ENCODE measurements at places on chromosomes 2 and 18. TPM values are rescaled to one million over a fixed set of nuclear protein-coding genes. Genes with fewer than 3 reads are reported as not detected.
A peak's percentile ranks its signal among the peaks of the same experiment; 100 is the strongest.

DNA sequence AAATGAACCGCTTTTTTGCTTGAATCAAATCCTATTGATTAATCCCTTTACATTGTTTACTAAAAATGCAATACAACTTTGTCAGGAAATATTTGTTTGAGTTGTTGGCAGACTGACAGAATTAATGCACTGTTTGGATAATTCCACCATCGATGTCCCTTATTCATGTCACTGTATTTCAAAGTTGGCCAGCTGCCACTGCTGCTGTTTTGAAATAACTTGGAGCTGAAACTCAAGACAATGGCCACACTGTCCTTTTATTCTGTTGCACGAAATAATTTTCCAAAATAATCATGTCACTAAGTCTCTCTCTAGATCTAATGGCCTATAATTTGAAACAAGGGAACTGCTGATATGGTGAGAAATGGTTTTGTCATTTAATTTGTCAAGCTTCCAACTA, 55.2 kb upstream of the PAX3 start:
- DNase-seq, result no peak

- no peak for DNase-seq
These were observed 76.9 kb downstream of the NRXN1 start for GRCh38 chr2:50955081-50955480.

- DNase-seq, result peak; percentile 75
These were observed 205.1 kb upstream of the SRD5A2 start for GRCh38 chr2:31785876-31786275.

GRCh38 chr2:46073540-46074046, 223.6 kb upstream of the EPAS1 start:
- DNase-seq, result peak; percentile 94

- no peak for DNase-seq
These were observed 32.6 kb upstream of the RAPH1 start for GRCh38 chr2:203567691-203568090.

DNA sequence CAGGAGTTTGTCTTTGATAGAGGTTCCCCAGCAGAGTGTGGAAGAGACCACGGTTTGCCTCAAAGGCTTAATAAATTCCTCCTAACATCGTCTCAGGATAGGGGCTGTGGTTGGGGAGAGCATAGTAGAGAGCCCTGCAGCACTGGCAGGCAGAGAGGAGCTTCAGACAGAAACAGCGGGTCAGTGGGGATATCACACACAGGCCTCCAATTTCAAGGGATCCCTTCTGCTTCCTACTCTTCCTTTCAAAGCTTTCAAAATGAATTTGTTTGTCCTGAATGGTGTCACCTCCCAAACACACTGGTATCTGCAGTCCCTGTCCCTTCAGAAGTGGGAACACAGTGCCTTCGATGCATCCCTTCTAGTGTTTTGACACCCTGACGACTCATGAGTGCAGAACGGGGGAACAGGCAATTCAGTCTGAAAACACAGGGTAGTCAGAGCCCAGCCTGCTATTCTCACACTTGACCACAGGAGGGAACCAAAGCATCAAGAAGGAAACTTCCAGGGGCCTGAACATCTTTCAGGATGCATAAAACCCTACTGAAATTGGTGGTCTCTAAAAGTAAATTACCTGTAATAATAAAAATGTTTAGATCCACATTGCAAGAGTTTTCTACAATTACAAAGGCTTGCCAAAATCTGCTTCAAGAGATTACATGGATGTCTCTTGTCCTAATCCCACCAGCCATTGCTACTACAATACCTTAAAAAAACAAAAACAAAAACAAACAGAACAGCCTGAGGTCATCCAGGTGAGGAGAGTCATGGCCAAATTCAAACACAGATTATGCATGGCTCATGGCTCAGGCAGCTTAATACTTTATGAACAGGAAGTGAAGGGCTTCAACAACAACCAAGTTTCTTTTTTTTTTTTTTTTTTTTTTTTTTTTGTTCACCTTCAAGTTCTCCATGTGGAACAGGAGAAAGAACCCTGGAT, 49.8 kb downstream of the SLC14A2 start:
- DNase-seq, result peak; percentile 27

DNA sequence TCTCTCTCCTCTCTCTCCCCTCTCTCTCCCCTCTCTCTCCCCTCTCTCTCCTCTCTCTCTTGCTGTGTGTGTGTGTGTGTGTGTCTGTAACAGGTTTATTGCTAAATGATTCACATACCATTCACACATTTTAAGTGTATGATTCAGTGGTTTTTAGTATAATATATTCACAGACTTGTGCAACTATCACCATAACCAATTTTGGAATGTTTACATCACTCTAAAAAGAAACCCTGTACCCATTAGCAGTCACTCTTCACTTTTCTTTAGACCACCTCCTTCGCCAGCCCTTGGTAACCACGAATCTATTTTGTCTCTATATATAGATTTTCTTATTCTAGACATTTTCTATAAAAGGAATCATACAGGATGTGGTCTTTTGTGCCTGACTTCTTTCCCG, 11.4 kb downstream of the THNSL2 start:
- DNase-seq, result no peak

GRCh38 chr2:135149251-135149650, 97.2 kb downstream of the RAB3GAP1 start:
- DNase-seq, result no peak

DNA sequence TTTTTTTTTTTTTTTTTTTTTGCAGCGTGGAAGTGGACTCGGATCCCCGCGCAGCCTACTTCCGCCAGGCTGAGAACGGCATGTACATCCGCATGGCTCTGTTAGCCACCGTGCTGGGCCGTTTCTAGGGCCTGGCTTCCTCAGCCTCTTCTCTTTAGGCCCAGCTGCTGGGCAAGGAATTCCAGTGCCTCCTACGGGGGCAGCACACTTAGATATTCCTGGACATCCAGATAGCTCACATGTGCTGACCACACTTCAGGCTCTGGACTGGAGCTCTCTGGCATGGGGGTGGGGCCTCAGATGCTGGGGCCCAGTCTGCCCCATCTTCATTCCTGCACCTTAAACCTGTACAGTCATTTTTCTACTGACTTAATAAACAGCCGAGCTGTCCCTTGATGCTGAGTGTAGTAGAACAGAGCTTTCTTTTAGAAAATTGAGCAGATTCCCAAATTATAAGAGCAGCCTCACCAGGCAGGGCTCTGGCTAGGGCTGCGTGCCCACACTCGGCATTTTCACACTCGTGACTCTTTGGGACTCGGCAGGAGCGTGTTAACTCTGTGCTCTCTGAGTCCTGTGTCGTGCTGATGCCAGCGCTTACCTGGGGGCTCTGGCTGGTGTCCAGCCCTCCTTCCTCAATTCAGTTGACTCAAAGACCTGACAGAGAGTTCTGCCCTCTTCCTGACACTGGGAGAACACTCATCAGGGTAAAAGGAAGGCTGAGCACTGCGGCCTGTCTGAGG, 19.3 kb downstream of the SLC30A3 start:
- DNase-seq, result no peak

DNA sequence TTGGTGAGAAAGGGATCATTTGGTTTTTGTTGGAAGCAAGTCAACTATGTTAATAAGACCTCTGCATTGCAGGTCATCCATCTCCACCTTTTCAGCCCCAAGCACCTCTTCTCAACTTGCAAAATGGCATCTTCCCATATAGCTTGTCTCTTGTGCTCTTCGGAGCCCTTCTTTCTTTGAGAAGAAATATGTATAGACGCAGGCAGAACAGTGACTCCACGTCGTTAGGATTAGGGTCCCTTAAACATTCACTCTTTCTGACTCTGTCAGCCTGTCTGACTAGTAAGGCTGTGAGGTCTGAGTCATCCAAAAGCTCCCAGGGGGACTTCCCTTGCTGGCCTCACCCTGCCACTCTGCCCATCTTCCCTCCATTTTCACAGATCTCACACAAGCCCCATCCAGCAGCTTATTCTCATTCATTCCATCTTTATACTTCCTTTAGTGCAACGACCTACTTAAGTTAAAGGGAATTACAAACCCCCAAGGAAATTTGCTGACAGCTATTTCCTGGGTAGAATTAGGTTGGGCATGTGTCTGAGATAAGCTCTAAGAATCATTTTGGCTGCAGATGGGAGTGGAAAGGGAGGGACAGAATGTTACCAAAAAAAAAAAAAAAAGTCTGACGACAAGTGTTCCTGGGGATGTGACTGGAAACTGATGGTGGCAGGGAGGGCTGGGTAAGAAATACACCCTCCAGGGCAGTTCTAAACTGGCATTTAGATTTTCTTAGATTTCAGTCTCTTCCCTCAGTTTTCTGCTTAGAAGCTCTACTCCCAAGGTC, 37.7 kb upstream of the MEX3C start:
- DNase-seq, result peak; percentile 46

DNA sequence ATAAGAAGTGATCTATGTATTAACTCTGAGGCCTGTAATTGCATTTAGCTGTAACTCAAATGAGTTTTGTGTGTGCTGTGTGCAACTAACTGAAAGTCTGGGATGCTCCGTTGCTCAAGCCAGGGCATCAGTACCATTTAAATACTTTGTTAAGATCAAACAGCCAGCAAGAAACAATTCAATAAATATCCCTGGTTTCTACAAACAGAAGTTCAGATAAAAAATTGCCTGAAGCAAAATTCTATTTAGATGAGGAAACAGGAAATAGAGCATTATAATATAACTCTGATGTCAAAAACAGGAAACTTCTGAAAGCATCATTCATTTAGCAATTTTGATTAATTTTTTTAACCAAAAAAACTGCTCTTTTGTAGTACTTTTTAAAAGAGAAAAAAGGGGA, 18.9 kb upstream of the SLC38A11 start:
- no peak for DNase-seq

- DNase-seq, result peak; percentile 63
These were observed 115.7 kb upstream of the SLC1A4 start for GRCh38 chr2:64873472-64873924.

Gene WDR12
- 70.9 TPM for total RNA-seq

Gene TRIM43
- total RNA-seq, result not detected

Gene HYCC2
- total RNA-seq, result 0.70 TPM

Gene RFX8
- total RNA-seq, result not detected

Gene FOXD4L1
- total RNA-seq, result not detected

Gene TMEM178A
- total RNA-seq, result 0.24 TPM

Gene SLC8A1
- 9.6 TPM for total RNA-seq

Gene LOXL3
- 0.81 TPM for total RNA-seq
